ENCODE measurements at places on chromosomes 1 and 21.
A peak's percentile ranks its signal among the peaks of the same experiment; 100 is the strongest.

DNA sequence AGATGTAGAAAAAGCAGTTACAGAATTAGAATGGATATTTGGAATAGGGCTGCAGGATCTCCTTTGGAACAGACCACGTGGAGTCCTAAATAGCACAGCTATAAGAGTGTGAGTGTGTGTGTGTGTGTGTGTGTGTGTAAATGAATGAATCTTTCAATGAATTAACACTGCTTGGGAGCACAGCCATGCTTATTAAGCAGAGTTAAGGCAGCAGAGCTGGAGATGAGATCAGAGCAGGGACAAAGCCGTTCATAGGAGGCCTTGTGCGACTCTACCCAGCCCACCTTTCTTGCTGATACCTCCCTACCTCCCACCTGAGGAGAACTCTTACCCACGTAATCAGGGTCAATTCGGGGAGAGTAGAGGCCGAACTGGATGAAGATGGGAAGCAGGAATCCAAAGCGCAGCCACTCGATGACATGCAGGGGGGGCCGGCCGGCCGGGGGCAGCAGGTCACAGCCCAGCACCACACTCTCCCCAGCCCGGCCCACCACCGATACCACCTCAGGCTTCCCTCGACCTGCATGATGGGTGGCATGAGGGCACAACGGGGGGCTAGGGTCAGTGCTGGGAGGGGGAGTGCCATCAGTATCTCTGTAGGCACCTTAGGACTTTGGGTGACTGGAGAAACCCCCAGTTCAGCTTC lies 2.7 kb downstream of the IGSF9 start:
- no peak for DNase-seq

- no peak for DNase-seq
Measured at GRCh38 chr1:44584167-44584566, 90.1 kb downstream of the TMEM53 start.

DNA sequence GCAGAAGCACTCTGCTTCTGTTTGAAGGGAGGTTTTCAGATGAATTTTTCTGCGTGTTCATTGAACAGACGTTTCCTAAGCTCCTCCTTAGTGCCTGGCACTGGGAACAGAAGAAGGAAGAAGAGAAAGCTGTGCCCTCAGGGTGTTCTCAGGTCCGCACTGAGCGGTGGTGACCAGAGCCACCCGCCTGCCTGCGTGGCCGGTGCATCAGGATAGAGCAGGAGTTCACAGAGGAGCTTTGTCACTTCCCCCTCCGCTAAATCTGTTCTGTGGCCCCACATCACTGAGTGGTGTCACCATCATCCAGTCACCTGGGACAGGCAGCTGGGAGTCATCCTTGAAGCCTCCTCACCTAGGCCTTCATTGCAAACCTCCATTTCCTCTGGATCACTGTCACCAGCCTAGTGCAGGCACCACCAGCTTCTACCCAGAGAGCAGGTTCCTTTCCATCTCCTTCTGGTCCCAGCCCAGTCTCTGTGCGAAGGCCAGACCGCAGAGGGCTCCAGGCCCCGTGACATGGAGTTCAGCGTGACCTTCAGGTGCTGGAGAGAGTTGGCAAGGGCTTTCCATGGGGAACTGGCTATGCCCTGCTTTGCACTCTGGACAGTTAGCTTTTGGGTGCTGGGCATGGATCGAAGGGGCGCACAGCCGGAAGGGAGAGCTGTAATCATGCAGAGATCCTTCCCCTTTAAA lies 21.7 kb downstream of the PARK7 start:
- no peak for DNase-seq

DNA sequence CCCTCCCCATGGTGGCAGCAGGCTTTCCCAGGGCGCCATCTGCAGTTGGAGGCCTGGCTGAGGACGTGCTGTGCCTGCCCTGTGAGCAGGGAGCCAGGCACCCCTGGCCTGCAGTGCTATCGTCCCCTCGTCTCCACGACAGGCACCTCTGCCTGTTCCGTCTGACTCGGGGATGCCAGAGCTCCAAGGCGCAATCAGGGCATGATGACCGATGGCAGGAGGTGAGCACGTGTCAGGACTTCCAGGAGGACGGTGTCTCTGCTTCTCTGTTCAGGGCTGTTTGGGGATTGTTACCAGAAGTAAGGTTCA lies 125.2 kb downstream of the PCBP3 start:
- no peak for DNase-seq

DNA sequence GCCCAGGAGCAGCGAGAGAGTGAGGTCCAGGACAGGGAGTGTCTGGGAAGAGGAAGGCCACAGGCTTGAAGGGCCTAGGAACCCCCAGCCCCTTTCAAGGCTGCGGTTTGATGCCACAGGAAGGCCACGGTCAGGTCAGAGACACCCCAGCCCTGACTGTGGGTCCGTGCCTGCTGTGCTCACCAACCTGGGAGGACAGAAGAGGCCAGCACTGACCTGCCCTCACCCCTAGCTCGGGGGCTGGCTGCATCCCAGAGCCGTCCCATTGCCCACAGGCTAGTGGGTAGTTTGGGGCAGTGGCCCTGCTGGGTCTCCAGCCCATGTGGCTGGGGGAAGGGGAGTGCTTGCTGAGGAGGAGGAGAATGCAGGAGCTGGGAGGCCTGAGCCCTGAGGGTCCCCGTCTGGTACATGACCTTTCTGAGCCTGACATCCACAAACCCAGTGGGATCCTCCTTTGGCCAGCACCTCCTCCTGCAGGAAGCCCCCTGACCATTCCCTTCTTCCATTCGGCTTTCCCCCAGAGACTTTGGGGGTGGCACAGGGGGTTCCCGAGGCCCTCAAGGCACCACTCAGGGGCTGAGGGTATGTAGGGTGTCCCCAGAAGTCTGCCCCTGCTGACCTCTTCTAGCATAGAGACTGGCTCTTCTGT lies 54.3 kb downstream of the WNT9A start:
- no peak for DNase-seq

DNA sequence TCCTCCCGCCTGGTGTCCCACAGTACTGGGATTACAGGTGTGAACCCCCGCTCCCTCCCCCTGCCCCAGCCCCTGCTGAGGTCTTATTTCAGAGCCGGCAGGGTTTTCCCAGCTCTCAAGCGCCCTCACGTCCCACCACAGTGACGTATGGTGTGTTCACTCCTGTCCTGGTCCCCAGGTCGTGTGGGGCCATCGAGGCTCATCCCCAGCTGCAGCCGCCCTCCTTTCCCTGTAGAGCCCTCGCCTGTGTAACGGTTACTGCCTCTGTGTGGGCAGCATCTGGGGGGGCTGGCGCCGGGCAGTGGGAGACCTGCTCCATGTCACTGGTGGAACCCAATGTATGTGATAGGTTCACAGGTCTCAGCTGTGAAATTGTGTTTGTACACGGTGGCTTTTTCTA lies 23.2 kb downstream of the SKI start:
- no peak for DNase-seq

DNA sequence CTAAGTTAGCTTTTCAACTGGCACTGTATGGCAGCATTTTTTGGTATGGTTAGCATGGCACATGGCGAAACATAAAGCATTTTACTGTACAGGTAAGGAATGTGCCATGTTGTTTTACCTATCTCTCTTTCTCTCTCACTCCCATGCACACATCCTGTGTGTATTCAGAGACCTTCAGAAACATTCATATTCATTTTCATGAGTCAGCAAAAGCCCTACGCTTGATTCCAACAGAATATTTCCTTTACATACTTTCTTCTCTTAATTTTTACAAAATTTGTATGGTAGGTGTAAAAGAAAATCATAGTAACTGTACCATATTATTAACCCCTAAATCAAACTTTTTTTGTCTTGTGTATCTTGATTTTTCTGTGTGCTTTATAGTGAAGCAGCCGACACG lies 10.3 kb downstream of the SRSF11 start:
- no peak for DNase-seq

- no peak for DNase-seq
Measured at GRCh38 chr1:60458111-60458510, 384.5 kb upstream of the C1orf87 start.

DNA sequence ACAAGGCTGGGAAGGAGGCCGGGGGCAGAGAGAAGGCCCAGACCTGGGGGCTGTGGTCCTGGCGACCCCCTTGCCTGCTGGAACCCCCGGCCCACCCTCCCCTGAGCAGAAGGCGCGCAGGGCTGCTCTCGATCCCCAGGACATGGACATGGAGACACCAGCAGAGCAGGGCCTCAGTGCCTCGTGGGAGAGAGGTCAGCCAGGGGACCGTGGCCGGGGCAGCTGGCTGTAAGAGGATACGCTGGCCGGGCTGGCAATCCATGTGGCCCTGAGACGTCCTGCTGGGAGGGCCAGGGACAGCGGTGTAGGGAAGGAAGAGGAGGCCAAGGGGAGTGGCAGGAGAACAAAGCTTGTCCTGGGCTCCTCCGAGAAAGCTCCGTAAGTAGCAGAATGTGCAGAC lies 132.2 kb downstream of the CASZ1 start:
- DNase-seq = no peak

- DNase-seq = no peak
Measured at GRCh38 chr1:17121881-17122280, 2.6 kb upstream of the PADI2 start.

DNA sequence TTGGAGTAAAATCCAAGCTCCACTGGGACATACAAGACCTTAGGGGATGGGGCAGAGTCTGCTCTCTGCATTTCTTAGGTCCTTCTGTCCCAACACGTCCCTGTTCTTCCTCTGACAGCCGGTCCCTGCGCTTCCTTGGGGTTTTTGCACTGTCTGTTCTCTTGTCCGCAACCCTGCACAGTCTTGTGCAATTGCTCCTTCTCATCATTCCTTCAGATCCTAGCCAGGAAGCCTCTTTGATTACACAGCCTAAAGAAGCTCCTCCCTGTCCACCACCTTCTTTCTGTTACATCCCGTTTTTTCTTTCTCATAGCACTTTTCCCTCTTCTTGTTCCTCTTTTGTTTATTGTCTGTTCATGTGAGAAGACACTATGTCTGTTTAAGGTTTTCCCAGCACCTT lies 19.9 kb downstream of the ACOT11 start:
- DNase-seq = no peak

- no peak for DNase-seq
Measured at GRCh38 chr1:189637041-189637440, 840.6 kb downstream of the BRINP3 start.

GRCh38 chr1:35768350-35769187 lies 1.2 kb downstream of the CLSPN start:
- no peak for DNase-seq

DNA sequence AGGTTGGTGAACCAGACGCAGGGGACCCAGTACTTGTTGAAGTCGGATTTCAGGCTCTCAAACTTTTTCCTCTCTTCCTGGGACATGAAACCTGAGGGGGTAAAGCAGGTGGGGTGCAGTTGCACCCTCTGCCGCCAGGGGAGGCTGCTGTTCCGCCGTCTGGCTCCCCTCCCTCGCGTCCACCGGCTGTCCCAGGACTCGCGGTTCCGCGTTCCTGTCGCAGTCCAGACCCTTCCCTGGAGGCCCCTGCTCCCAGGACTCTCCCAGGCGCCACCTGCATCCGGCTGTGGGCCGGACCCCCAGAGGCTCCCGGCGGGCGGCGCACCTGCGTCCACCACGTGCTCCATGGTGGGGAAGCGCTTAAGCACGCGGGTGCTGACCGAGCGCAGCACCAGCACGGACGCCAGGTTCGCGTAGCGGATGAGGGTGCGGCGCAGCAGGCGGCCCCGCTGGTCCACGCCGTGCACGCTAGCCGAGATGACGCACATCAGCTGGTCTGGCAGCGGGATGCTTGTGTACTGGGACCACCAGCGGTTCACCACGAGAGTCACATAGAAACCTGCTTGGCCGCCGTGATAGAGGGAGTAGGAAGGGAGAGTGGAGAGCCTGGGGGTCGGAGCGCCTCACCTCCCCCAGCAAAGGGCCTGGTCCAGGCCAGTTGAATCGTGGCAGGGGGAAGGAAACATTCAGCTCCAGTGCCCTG lies 1.7 kb downstream of the BEST4 start:
- DNase-seq = peak; percentile 79

DNA sequence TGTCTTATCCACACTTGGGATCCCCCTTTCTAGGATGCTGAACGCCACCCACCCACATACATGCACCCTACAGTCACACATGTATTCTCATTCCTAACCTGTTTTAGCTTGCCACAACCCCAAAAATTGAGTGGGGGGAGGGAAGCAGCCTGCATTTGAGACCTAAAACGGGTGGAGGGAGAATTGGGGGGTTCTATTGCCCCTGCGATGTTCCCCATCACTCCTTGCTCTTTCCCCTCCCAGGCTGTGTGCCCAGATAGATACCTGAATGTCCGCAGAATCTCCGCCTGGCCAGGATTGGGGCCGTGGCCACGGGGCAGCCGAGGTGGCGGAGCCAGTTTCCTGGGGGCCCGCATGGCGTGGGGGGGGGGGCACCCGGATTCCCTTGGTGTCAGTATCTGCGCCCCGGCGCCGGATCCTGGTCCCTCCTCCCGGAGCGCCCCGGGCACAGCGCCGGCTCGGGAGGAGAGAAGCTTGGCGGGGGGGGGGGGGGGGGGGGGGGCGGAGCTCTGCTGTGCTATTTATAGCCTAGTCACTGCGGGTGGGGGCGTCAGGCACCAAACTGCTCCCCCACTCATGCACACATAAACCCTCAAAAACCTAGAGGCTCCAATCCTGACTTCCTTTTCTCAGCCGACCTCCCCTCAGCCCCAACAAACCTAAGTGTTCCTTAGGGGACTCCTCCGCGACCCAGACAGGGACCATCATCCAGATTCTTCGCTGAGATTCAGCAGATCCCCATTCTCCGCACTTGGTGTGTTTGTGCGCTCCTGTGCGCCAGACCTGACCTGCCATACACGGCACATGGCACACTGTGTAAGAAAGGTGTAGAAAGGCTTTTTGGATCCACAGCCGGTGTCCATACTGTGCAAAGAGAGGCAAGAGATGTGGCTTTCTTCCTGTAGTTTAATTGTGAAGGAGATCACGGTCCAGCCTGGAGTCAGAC lies 1.9 kb downstream of the ANKRD34A start:
- no peak for DNase-seq

- no peak for DNase-seq
Measured at GRCh38 chr1:82759035-82759434, 958.3 kb downstream of the ADGRL2 start.
